ENCODE measurements at places on chromosomes 4 and X.

DNA sequence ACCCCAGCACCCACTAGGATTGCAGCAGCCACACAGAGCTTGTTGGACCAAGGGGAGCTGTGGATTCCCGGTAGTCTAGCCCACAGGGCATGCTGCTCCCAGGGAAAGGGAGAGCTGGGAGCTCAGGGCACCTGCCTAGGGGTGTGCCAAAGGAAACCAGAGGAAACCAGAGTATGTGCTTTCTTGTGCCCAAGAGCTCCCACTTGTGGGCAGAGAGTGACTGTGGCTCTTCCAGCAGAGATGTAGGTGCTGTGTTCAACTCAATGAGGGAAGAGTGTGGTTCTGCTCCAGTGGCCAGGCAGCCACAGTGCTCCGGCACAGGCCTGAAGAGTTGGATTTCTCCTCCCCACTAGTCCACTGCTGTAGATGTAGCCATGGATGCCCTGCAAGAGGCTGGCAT lies 1050.0 kb upstream of the INTU start:
- DNase-seq = no peak

GRCh38 chr4:105613306-105613705 lies 60.9 kb downstream of the ARHGEF38 start:
- DNase-seq = no peak

GRCh38 chr4:70706044-70706461 lies 15.7 kb upstream of the RUFY3 start:
- DNase-seq = no peak

DNA sequence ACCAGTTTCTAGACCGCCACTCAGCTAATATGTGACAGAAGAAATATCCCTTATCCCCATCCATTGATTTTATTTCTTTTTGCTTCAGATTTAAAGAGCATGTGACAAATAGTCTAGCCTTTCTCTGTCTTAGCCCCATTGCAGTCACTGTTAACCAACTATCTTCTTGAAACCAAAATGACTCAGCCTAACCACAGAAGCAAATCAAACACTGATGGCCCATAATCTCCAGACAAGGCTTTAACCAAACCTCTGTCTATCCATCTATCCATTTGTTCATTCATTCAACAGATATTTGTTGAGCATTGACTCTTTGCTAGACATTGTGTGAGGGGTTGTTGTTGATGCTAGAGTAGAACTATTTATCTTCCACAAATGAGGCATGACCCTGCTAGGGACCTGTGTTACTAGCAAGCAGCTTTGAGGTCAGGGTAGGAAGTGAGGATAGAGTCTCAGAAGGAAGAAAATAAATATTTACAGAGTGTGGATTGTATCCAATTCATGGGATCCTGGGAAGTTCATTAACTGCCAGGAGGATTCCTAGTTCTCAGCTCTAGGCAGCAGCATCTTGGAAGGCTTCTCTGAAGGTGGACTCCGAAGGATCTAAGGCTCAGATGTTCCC lies 22.5 kb downstream of the HNRNPH2 start:
- DNase-seq = no peak

- DNase-seq = no peak
Measured at GRCh38 chrX:20061855-20062254, 54.9 kb downstream of the MAP7D2 start.

DNA sequence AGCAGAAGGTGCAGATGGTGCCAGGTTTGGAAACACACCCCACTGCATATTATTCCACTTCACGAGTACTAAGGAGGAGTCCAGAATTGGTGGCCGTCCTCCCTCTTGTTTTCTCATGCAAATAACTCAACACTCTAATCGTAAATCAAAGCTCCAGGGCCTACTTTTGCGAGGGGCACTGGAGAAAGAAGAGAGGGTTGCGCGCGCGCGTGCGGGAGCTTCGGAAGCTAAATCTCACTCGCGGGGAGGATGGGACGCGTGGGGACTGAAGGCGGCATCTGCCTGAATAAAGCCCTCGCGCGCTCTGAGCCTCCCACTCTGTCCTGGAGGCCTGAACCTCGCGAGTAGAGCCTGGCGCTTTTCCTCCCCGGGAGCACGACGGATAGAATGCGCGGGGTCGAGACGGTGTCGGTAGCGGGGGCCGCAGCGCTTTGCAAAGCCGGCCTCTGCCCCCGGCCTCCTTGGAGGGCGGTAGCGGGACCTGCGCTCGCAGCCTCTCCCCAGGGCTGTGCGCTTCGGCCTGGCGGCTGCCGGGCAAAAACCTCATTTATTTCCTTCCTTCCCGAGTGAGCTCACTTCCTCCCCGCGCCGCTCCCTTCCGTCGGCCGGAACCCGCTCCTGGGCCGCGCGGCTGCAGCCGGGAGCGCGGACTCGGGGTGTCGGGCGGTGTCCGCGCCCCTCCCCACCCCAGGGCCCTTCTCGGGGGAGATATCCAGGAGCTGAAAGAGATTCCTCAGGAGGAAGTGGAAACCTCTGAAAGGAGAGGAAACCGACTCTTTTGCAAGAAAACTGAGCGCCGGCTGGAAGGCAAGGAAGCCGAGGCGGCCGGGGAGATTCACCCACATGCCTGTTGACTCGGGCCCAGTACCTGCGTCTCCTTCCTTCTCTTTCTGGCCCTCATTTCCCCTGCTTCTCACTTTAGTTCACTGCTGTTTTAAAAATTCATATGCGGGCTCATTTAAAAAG lies 20.7 kb downstream of the HAND2 start:
- peak; percentile 4 for DNase-seq

DNA sequence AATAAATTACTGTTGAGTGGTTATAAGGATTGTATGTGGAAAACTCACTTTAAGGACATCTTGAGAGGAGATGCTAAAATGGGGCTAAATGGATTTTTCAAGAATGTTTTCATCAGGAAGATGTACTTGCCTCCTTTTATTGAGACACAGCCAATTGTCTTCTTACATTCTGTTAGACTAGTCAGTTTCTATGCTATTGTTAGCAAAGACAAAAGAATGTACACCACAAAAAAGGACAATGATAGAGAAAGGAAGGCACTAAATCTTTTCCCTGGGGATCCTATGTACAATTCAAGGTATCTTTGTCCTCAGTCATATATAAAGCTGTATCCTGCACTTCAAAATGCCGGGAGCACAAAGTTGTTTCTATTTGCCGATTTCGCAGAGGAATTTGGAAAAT lies 42.6 kb downstream of the TMA16 start:
- DNase-seq = no peak

- no peak for DNase-seq
Measured at GRCh38 chr4:126375462-126376054, 1060.8 kb downstream of the FAT4 start.

DNA sequence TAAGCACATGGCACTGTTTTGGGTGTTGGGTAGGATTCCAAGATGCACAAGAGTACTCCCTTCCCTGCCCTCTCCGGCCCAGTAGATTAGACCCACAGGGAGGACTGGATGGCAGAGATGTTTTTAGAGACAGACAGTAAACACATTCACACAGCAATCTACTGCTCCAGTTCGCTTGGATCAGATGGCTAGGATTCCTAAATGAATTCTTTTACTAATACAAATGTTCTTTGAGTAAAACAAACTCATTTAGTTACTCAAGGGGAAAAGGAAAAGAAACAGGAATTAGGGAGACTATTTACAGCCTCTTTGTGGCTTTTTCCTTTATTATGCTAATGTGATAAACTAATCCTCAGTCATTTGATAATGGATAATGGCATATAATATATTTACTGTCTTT lies 5.9 kb downstream of the SNX25 start:
- no peak for DNase-seq

GRCh38 chr4:13918110-13918509 lies 290.6 kb upstream of the BOD1L1 start:
- DNase-seq = no peak

DNA sequence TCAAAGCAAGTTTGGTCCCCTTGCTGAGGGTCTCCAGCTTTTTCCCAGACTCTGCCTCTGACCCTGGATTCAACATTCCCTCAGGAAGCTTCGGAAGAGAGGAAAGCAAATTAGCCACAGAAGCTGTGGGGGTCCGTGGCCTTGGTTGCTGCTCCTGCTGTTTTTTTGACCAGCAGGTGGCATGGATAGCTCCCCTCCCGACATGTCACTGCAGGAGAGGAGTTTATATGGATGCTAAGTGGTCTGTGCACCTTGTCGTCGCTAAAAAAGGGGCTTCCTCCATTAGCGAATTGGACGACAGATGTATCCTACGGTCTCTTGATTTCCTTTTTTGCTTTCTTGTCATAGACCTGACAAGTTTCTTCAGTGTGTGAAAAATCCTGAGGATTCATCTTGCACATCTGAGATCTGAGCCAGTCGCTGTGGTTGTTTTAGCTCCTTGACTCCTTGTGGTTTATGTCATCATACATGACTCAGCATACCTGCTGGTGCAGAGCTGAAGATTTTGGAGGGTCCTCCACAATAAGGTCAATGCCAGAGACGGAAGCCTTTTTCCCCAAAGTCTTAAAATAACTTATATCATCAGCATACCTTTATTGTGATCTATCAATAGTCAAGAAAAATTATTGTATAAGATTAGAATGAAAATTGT lies 70.2 kb downstream of the CD38 start:
- DNase-seq = no peak

DNA sequence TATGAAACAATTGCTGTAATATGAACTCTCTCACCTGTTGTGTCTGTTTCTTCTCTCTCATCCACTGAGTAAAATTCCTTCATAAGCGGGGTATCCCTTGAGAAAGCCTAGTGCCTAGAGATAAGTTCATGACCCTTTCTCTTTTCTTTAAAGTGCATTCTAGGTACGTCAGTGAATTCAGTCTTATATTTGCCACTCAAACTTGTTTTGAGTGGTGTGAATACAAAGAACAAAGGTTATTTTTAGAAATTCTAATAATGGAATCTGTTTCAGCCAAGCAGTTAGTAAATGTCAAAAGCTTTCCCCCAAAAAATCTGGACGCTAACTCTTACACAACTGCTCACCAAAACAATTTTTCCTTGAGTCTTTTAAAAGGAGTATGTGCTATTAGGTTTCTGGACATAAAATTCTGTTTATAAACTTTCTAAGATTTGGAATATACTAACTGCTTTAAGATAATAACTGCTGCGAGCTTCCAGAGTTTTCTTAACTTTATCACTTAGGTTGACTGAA lies 112.0 kb downstream of the VEGFC start:
- no peak for DNase-seq

- no peak for DNase-seq
Measured at GRCh38 chrX:150364347-150365050, 1.4 kb downstream of the MAMLD1 start.

Measured in CD4-positive, alpha-beta T cell treated with Interleukin-15 for 4 hours (primary cell).